Keratinocyte (primary cell): ENCODE measurements at places on chromosomes 12 and 14. TPM values are rescaled to one million over a fixed set of nuclear protein-coding genes. Genes with fewer than 3 reads are reported as not detected.

DNA sequence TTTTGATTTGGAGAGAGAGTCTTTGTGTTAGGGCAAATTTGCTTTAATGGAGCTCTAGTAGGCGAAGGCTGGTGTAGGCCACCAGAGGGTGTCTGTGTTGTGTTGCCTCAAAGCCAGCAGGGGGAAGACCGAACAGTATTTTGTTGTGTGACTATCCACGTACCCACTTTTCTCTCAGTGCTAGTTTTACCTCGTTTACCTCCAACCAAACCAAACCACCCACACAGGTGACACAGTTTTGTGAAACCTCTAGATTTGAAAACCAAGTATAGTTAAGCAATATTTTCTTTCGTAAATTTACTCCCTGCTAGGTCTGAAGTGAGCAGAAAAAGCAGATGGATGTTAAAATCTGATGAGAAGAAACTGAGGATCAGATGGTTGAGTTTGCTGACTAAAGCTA is 36.3 kb upstream of the NPFF start:
- no peak for DNase-seq

GRCh38 chr14:89603938-89604480 is 187.0 kb upstream of the FOXN3 start:
- no peak for DNase-seq

DNA sequence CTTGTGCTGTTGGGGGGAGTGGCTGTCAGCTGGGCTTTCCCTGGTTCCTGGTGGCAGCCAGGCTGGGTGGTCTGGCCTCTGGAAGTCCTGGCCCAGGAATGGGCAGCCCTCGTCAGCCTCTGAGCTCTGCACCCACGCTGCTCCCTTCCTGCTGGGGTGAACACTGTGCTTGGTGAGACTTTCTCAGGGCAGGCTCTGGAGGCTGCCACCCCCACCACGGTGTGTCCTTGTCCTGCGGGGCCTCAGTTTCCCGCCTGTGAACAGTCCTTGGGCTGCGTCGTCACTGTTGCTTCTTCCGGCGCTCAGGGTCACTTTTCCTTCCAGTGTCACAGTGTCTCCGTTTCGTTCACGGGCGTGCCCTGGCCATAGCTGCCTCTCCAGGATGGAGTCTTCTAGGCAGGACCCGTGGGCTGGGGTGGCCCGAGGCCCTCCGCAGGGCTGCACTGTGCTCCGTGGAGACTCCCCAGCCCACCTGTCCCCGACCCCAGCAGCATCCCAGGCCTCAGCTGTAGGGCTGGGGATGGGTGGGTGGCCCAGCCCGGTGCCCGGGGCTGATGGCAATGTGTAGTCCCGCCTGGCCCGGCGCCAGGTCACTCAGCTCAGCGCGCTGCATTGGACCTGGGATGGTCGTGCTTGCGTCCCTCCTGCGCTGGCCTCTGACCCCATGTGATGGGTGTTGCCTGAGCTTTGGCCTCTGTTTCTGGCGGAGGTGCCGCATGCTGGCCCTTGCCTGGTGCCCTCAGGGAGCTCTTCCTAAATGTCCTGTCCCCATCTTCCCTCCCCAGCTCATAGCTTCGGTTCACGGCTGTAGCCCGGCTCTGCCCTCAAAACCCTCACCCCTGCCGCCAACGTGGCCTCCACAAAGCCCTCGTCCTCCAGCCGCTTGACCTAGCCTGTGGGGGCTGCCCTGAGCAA is 6.8 kb downstream of the KIF26A start:
- DNase-seq = no peak

- DNase-seq = no peak
Measured at GRCh38 chr14:50728836-50729235, 60.7 kb upstream of the SAV1 start.

GRCh38 chr12:51817027-51817953 is 31.2 kb downstream of the FIGNL2 start:
- no peak for DNase-seq

DNA sequence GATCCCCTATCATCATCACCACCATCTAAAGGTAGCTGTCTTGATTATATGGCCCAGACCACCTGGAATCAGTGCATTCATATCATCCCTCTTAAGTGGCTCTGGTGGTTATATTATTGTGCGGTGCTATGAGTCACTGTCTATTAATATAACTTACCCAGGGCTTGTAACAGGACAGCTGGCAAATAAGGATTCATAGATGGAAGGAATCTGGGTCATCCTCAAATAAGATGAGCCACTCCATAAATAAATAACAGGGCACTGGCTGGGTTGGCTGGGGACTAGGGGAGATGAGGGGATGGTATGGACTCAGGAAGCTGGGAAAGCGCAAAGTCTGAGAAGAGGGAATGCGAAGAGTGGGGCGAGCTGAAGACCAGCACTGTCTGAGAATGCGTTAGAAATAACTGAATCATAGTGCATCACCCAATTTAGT is 216.1 kb downstream of the NUAK1 start:
- no peak for DNase-seq

DNA sequence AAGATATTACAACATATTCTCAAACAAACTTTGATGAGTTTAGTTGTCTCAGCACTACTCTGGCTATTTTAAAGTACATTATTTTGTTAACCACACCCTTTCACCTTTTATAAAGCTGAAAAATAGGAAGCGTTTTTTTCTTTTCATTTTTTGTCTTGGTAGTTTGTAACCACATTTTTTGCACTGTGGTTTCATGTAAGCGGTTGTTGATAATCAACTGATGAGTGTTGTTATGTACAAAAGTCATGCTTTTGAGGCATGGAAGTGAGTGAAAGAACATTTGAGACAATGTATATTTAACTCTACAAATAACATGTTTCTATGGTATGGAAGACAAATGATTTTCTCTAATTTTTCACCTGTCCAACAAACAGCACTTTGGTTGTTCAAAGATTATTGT is 52.1 kb upstream of the ATP2B1 start:
- no peak for DNase-seq

GRCh38 chr14:73392329-73393257 is 65.8 kb downstream of the NUMB start:
- no peak for DNase-seq

- no peak for DNase-seq
Measured at GRCh38 chr12:106115440-106115839, 23.3 kb downstream of the NUAK1 start.

GRCh38 chr12:102429211-102430154 is 50.9 kb downstream of the IGF1 start:
- DNase-seq = no peak

- no peak for DNase-seq
Measured at GRCh38 chr12:92466391-92467305, 236.1 kb upstream of the PLEKHG7 start.

DNA sequence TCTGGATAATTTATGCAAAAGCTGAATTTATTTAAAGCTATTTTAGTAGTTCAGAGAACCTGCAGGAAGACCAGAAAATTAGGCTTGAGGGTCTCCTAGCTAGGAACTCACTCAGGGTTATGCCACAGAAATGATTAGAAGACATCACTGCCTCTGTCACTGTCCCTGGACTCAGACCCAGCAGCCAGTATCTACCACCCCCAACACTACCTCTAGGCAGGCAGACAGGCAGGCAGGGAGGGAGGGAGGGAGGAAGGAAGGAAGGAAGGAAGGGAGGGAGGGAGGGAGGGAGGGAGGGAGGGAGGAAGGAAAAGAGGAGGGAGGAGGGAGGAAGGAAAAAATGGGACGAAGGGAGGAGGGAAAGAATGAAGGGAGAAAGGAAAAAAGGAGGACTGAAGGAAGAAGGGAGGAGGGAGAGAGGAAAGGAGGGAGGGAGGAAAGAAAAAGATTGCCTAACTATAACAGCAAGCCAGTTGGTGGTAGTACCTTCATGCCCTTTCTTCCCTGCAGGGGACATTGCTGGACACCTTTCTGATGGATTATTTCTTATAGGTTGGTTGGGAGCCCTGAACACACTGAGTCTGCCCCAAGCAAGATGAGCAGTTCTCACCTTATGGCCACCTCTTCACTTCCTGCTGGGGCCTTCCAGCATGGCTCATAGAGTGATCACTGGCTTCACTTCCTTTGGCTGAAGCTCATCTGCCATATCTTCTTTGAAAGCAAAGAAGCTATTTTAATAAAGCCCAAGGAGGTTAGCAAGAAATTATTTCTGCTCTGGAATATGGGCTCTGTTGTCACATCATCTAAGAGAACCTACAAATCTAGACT is 49.7 kb downstream of the KICS2 start:
- no peak for DNase-seq

DNA sequence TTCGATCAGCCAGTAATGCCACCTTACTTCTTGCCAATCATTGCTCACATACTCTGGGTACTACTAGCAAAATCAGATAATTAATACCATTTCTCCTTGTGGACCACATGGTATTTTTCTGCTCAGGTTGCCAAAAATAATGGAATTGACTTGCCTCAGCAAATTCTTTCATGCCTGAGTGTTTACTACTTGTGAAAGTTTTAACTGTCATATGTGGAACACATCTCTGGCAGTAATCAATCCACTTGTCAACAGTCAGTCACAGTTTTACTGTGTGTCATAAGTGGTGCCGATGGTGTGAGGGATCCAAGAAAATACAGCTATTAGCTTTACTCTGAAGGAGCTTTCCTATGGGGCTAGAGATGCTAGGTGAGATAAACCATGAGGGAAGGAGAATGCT is 55.3 kb upstream of the ATF1 start:
- DNase-seq = no peak

DNA sequence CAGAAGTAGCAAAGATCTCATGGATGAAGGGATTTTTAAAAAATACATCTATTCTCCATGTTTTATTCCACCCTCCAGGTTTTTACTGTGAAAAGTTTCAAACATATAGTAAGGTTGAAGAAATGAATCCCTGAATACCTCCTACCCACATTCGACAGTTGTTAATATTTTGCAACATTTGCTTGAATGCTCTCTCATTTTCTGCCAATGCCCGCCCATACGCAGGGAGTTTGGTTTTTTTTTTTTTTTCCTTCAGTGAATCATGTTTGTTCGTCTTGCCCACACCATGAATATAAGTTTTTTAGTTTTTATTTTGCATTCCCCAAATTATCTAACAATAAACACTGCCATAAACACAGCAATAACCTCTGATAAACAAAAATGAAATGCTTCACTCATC is 82.9 kb downstream of the MAP1LC3B2 start:
- DNase-seq = no peak

DNA sequence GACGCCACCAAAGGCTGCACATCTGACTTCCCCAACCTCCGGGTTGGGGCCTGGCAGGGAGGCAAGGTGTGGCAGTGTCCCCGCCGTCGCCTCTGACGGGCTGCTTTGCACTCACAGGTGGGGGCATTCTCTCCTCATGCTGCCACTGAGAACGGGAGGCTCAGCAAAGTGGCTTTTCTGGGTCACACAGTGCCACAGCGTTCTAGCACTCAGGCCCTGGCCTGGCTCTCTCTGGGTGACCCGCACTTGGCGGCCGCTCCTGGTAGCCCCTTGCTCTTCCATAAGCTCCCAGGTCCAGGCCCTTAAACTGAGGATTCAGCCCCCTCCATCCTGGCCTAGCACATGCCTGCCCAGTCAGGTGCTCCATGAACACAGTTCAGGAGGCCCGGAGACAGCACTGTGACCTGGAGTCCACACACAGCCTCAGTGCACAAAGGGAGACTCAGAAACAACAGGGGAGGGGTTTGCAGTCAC is 25.2 kb downstream of the SERPINA1 start:
- no peak for DNase-seq

DNA sequence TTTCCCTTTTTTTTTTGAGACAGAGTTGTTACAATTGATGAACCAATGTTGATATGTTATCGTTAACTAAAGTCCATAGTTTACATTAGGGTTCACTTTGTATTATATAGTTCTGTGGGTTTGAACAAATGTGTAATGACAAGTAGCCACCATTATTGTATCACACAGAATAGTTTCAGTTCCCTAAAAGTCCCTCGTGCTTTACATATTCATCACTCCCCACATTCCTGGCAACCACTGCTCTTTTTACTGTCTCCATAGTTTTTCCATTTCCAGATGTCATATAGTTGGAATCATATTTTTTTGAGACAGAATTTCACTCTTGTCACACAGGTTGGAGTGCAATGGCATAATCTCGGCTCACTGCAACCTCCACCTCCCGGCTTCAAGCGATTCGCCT is 12.5 kb downstream of the HSD17B6 start:
- no peak for DNase-seq

GRCh38 chr12:101885912-101886561 is 8.7 kb downstream of the DRAM1 start:
- no peak for DNase-seq

- DNase-seq = no peak
Measured at GRCh38 chr12:93279565-93280412, 97.9 kb upstream of the NUDT4 start.

- DNase-seq = no peak
Measured at GRCh38 chr14:58571769-58572472, 65.8 kb upstream of the DACT1 start.

DNA sequence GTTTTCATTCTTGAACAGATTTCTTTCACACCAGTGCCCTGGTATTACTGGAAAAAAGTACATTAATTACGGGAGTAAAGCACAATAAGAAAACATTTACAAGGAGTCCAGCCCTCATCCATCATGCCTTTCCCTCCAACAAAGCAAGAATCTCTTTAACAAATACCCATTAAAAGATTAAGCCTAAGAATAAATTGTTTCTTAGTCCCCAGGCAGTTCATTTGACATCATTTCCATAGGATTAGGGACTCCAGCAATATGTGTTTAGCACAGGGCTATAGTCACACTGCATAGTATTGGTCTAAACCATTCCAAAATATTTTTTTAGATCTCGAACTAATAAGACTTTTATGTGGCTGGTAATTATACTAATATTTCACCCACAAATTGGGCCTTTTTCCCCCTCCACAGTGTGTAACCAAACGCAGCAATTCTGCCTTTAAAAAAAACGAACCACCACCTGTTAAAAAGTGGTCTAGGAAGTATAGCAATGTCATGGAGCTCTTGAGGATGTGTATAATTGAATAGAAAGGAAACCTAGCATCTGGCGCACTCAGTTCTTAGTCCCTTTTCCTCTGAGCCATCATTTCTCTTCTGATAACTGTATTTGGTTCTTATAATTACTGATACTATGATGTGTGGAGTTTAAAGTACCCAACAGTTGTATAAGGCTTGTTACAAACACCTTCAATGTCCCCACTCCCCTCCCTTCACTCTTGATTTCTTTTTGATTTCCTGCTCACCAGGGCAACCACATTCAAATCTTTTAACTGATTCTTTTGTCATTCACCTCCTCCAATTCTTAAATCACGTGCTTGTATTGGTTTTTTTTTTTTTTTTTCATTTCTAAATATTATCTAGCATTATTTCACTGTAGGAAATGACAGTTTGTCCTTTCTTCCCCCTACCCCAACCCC is 138.7 kb downstream of the ETV6 start:
- DNase-seq = no peak

NPAS3 gene
- polyA plus RNA-seq = 0.01 to 0.07 TPM (median 0.01 TPM) in 3 replicates

PTPRB gene
- 0.33 to 0.65 TPM (median 0.46 TPM) in 3 replicates for polyA plus RNA-seq

RPL10L gene
- polyA plus RNA-seq = not detected in 3 replicates

CCDC92 gene
- 7.4 to 24.5 TPM (median 8.3 TPM) in 3 replicates for polyA plus RNA-seq

CACNA1C gene
- not detected in 3 replicates for polyA plus RNA-seq

KLHL33 gene
- not detected in 3 replicates for polyA plus RNA-seq

SERPINA1 gene
- polyA plus RNA-seq = 0.48 to 0.71 TPM (median 0.52 TPM) in 3 replicates
